ENCODE measurements at places on chromosomes 12 and 14.

GRCh38 chr12:130748786-130749185 lies 32.7 kb upstream of the RIMBP2 start:
- DNase-seq: no peak

- DNase-seq: no peak
These were observed 94.3 kb downstream of the LRRC74A start for GRCh38 chr14:76920331-76921087.

DNA sequence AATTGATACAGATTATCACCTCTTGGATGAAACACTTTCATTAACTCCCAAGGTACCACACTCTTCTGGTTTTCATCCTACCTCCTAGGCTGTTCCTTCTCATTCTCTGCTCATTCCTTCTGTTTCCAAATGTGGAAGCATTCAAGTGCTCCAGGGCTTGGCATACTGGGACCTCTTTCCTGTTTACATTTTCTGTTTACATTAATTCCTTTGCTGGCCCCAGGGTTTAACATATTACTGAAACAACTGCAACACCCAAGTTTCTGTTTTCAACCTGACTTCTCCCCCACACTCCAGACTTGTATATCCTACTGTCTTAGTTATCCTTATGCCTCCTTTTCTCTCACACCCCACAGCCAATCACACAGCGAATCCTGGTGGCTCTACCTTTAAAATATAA lies 386.3 kb upstream of the GARIN6 start:
- no peak for DNase-seq

DNA sequence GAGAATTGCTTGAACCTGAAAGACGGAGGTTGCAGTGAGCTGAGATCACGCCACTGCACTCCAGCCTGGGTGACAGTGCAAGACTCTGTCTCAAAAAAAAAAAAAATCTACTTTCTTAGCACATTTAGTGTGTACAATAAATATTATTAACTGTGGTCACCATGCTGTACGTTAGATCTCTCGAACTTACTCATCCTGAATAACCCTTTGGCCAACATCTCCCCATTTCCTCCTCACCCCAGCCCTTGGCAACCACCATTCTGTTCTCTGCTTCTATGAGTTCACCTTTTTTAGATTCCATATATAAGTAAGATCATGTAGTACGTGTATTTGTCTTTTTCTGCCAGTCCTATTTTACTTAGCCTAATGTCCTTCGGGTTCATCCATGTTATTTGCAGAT lies 13.4 kb downstream of the FUT8 start:
- no peak for DNase-seq

DNA sequence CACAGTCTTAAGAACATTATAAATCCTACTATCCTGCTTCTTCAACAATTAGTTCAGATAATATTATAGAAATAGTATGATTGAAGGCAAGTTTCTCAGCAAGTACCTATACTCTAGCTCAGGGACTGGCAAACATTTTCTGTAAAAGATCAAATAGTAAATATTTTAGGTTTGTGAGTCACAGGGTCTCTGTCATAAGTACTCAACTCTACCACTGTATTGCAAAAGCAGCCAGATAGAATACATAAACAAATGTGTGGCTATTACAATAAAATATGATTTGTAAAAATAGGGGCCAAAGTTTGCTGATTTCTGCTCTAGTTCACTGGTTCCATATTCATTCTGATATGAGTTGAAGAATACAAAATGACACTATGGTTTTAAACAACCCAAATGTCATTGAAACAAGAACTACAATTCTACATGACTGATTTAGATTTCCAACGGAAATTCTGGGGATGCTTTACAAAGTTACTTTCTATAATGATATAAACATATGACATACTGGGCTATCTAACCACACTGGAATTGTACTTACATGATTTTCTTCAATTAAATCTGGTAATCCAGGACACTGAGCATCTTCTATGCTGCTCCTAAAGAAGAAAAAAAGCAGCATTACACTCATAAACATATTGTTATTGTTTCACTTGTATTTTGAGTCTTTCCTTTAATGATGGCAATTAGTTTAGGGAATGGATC lies 23.2 kb downstream of the LGALS3 start:
- DNase-seq: no peak

DNA sequence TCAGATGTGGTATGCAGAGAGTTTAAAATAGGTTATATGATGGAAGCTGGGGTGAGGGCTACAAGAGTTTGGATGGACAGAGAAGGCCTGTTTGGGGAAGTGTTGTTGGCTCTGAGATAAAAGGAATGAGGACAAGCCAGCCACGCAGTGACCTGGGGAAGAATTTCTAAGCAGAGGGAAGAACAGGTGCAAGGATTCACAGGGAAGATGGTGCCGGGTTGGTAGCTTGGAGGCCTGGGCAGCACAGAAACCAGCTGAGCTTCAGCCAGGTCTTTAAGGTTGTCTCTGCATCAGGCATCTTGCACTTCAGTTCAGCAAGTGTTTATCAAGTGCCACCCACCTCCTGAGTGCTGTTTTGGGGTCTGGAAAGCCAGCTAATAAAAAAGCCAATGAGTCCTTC lies 1163.7 kb downstream of the AACS start:
- DNase-seq: no peak

- no peak for DNase-seq
These were observed 17.4 kb upstream of the DEGS2 start for GRCh38 chr14:100176811-100177327.

- DNase-seq: no peak
These were observed 57.7 kb downstream of the HMGA2 start for GRCh38 chr12:65881965-65882413.

- DNase-seq: no peak
These were observed 111.9 kb downstream of the CALM1 start for GRCh38 chr14:90508536-90509254.

- no peak for DNase-seq
These were observed 33.4 kb upstream of the RNASE3 start for GRCh38 chr14:20857630-20858261.

DNA sequence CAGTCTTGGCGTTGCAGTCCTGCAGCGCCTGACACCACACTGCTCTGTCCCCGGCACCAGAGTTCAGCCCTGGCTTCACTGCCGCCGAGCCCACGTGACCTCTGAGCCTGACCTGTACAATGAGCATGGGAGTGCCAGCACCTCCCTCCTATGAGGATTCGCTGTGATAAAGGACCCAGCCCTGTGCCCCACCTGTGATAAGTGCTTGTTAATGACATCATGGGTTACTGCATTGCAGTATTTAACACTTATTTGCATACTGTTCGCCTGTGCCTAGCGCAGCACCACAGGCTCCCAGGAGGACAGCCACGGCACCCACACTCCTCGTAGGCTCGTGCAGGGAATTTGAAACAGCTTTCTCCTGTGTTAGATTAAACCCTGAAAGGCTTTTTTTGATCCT lies 118.2 kb upstream of the GSC start:
- no peak for DNase-seq

GRCh38 chr12:63985456-63985855 lies 141.0 kb downstream of the SRGAP1 start:
- no peak for DNase-seq

DNA sequence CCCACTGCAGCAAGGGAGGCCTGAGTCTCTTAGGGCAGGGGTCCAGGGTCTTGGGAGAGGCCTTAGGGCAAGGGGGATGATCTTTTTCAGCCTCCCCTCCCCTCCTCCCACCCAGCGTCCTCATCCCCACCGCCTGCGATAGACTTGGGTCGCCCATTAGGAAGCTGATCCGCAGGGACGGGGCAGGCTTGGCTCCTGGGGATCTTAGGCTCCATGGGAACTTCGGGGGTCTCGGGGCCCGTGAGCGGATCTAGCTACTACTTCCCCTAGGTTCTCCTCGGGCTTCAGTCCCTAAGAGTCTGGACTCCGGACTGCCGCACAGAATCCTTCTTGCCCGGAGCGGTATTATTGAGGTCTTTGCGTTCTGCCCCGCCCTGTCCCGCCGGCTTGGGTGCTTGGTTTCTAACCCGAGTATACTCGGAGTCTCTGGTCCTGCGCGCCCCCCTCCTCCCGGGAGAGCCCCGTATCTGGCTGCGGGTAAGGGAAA lies 2.2 kb upstream of the PTHLH start:
- DNase-seq: no peak

DNA sequence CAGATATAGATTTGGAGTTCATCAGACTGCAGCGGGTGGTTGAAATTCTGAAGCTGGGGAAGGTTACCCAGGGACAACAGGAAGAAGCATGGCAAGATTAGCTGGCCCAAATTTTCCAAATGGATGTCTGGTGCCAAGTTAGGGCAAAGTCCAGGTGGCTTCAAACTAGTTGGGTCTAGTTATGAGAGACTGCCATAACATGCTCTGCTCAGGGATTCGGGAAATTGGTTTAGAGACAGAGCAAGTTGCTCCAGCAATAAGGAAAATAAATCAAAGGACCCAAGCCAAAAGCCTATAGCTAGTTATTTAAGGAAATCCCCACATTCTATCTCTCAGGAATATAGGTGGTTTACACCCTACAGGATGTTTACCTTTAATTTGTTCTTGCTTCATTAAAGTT lies 125.7 kb upstream of the BTG1 start:
- no peak for DNase-seq

- DNase-seq: no peak
These were observed 5.1 kb upstream of the TUNAR start for GRCh38 chr14:95871531-95871930.

- DNase-seq: no peak
These were observed 198.0 kb downstream of the CACNA1C start for GRCh38 chr12:2250797-2251196.

DNA sequence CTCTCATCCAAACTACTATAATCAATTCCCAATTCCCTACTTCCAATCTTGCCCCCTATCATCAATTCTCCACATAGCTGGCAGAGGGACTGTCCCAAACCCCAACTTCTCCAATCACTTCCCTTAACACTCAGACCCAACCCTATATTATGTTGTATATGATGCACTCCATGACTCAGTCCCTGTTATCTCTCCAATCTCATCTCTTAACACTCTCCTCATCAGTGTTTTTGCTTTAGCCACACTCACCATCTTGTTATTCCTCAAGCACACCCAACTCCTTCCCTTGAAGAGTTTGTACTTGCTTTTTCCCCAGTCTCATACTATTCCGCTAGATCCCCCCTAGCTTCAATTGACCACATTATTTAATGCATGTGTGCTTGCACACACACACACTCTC lies 4.9 kb downstream of the RHOJ start:
- DNase-seq: no peak

DNA sequence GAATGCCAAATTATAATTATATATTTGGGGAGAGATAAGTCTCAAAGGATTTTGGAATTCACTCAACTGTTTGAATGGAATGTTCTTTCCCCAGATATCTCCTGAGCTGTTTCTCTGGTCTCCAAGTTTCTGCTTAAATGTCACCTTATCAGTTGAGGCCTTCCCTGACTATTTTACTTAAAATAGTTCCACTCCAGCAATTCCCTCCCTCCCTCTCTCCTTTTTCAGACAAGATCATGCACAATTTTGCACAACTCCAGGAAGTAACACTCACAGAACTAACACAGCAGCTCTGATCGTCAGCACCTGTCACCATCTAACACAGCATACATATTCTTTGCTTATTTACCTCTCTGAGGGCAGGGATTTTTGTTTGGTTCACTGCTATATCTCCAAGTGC lies 12.5 kb downstream of the BTG1 start:
- DNase-seq: no peak

GRCh38 chr14:65150898-65151608 lies 48.7 kb upstream of the MAX start:
- DNase-seq: no peak

DNA sequence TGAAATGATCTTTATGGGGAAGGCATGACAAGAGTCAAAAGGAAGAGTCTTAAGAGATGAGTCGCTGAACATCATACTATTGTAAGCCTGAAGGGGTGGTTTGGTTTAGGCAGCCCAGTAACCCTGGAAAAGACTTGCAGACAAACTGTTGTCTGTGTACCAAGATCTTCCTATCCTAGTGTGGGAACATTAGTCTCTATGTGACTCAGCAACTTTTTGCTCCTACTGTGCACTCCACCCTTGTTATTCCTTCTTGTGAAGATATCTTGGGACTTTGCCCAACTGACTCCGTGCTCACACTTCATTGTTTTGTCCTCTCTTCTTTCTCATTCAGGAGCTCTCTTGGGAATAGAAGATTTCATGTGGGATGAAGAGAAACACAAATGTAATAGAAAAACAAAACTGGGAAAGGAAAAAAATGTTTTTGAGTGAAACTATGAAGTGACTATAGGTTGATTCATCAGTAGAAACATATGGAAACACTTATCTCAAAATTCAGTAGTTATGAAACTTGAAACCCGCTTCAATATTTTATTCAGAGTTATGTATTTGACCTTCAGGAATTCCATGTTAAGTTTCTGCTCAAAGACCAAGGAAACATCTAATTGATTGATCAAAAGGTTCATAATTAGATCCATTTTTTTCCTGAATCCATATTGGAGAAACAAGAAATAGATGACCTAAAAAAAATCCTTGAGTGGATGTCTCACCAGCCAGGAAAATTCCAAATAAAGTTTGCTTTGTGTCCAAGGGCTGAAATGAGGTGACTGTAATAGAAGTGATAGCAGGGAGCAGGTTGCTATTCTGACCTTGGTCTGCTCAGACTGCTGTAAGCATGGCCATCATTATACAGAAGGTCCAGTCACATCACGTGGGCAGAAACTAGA lies 67.2 kb downstream of the BTG1 start:
- no peak for DNase-seq

DNA sequence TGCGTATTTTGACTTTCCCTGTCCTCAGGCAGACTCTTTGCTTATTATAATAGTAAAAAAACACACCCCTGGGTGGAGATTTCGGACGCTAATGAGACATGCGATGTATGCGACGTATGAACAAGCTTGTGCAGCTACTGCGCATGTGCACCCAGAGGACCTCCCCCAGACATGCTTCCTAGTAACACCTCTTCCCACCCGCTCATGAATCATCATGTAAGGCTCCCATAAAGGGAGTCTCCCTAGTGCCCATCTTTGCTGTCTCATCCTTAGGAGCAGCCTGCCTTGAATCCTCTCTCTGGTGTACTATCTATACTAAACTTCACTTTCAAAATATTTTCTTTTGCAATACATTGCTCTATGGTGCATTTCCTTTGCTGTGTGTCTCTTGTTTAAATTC lies 210.1 kb downstream of the TMEM132D start:
- no peak for DNase-seq

- DNase-seq: no peak
These were observed 8.1 kb downstream of the CIT start for GRCh38 chr12:119868992-119869391.
